Daoy (cell line): ENCODE measurements at places on chromosomes 2 and 18. TPM values are rescaled to one million over a fixed set of nuclear protein-coding genes. Genes with fewer than 3 reads are reported as not detected.

Gene ADRA2B
- total RNA-seq: 0.42 TPM in 1 of 2 replicates, not detected in the other

Gene FLACC1
- total RNA-seq: not detected in 2 replicates

Gene CNTNAP5
- total RNA-seq: not detected in 2 replicates

Gene RNF152
- total RNA-seq: 1.3 and 4.2 TPM in 2 replicates

Gene CYS1
- total RNA-seq: 2.1 and 5.1 TPM in 2 replicates

Gene SELENOI
- 26.1 and 33.2 TPM in 2 replicates for total RNA-seq

Gene ARHGAP28
- total RNA-seq: 3.6 and 25.5 TPM in 2 replicates

Gene PRADC1
- 21.5 and 30.8 TPM in 2 replicates for total RNA-seq

Gene SPRED2
- total RNA-seq: 5.4 and 6.9 TPM in 2 replicates

Gene HRH4
- total RNA-seq: 0.06 TPM in 1 of 2 replicates, not detected in the other

Gene AP1S3
- total RNA-seq: 15.0 and 20.0 TPM in 2 replicates

Gene OLA1
- total RNA-seq: 76.8 and 120 TPM in 2 replicates

Gene REG1B
- not detected in 2 replicates for total RNA-seq

Gene ALPG
- not detected in 2 replicates for total RNA-seq

Gene MROH2A
- total RNA-seq: 0.21 and 0.80 TPM in 2 replicates

Gene COX5B
- total RNA-seq: 318 and 380 TPM in 2 replicates

Gene CDK15
- total RNA-seq: 7.3 and 14.9 TPM in 2 replicates

Gene SCYGR4
- not detected in 2 replicates for total RNA-seq

Gene ABCB11
- total RNA-seq: not detected in 2 replicates

Gene TUBA4B
- total RNA-seq: not detected in 2 replicates

Gene SH3RF3
- 3.0 and 3.3 TPM in 2 replicates for total RNA-seq

Gene GALNT14
- 22.3 and 32.3 TPM in 2 replicates for total RNA-seq

Gene DSC2
- 2.8 and 4.3 TPM in 2 replicates for total RNA-seq

Gene COPS7B
- total RNA-seq: 25.2 and 30.6 TPM in 2 replicates

Gene EPB41L5
- 3.0 and 6.4 TPM in 2 replicates for total RNA-seq

Gene SPDYA
- total RNA-seq: 0.68 and 0.86 TPM in 2 replicates

Gene NT5DC4
- total RNA-seq: not detected in 2 replicates

Gene DSG4
- total RNA-seq: not detected in 2 replicates

Gene SLC30A3
- 0.11 TPM in 1 of 2 replicates, not detected in the other for total RNA-seq

Gene SAG
- total RNA-seq: not detected in 2 replicates

Gene NR4A2
- total RNA-seq: 0.06 TPM in 1 of 2 replicates, not detected in the other

Gene PAX8
- total RNA-seq: 0.17 and 0.57 TPM in 2 replicates

Gene KIAA2012
- total RNA-seq: not detected in 2 replicates

Gene SERTAD2
- 4.1 and 5.8 TPM in 2 replicates for total RNA-seq

Gene PRKAG3
- not detected in 2 replicates for total RNA-seq
